ENCODE measurements at places on chromosomes 7 and 10.

- no peak for DNase-seq
These were observed 43.1 kb downstream of the TEX36 start for GRCh38 chr10:125639846-125640245.

- DNase-seq = no peak
These were observed 330.2 kb downstream of the GLRX3 start for GRCh38 chr10:130466271-130466997.

- DNase-seq = no peak
These were observed 33.9 kb upstream of the ZNF107 start for GRCh38 chr7:64632029-64632428.

- DNase-seq = no peak
These were observed 336.8 kb downstream of the GPR37 start for GRCh38 chr7:124428781-124429180.

- no peak for DNase-seq
These were observed 113.4 kb downstream of the ST7 start for GRCh38 chr7:117066668-117067067.

DNA sequence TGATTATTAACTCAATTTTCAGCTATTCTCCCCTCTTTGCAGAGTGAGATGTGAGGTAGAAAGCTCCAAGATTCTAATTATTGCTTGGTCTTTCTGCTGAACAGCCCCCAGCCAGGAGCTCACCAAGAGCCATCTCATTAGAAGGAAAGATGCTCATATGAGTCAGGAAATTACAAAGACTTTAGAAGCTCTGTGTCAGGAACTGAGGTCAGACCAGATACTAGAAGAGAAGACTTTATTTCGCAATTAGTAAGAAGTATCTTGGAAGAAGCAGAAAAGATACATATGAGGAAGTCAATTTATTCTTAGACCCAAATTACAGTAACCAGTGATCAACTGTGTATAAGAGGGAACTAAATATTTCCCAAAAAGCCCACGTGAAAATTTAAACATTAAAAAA is 626.9 kb downstream of the ZWINT start:
- DNase-seq = no peak

- DNase-seq = no peak
These were observed 383.2 kb upstream of the ZMIZ1 start for GRCh38 chr10:78685466-78686103.

DNA sequence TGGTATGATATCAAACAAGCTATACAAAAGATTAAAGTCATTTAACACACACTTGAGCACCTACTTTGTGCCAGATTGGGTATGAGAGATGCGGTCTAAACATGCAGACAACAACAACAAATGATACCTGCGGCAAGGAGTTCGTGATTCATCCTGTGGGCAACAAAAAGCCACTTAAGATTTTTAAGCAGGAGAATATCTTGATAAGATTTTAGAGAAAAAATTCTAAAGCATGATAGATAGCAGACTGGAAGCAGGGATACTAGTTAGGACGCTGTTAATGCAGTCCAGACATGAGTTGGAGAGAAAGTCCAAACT is 1.6 kb upstream of the KBTBD2 start:
- no peak for DNase-seq

- no peak for DNase-seq
These were observed 413.5 kb upstream of the LRRN3 start for GRCh38 chr7:110677405-110677804.

DNA sequence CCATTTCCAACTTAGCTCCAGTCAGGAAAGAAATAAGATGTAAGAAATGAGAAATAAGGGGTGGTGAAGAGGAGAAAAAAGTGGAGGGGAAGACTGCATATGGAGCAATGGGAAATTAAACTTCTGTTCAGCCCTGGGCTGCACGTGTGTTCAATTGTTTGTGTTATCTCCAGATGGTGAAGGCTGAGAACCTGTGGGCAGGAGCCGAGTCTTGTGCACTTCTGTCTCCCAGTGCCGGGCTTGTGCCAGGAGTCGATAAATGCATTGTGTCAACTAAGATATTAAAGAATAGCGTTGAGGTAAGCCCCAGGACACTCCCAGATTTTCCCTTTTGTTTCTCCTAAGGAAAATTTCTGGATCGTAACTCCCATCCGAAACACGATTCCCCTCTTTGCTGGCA is 98.2 kb downstream of the PRLHR start:
- DNase-seq = no peak

- DNase-seq = no peak
These were observed 23.3 kb upstream of the PARD3 start for GRCh38 chr10:34838366-34838900.

DNA sequence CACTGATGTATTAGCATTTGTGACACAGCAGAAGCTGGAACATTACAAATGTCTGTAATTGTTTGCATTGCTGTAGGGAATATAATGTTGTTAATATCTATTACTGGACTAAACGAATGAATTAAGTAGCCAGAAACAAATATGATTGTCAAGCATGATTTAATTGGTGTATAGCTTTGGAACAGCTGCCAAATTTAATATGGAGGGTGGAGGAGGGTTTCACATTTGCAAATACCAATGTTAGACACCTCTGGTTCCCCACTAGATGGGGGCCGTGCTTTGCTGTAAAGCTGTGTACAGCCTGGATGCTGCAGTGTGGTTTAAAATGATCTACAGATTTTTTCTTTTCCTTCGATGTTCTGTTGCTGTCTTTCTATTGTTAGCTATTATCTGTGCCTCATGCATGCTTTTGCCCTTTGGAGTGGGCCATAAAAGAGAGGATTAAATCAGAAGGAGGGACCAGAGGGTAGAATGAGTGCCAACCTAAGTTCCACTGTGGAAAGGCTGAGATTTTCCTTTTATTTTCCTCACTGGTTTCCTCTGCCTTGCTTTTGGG is 23.1 kb downstream of the DNAJB9 start:
- DNase-seq = no peak

GRCh38 chr10:70528741-70529362 is 50.3 kb downstream of the PALD1 start:
- peak; percentile 55 for DNase-seq

GRCh38 chr10:11510736-11511135 is 100.7 kb downstream of the USP6NL start:
- no peak for DNase-seq

- no peak for DNase-seq
These were observed 321.1 kb downstream of the PARD3 start for GRCh38 chr10:34494012-34494411.

- no peak for DNase-seq
These were observed 11.3 kb upstream of the TOMM7 start for GRCh38 chr7:22833957-22834356.

DNA sequence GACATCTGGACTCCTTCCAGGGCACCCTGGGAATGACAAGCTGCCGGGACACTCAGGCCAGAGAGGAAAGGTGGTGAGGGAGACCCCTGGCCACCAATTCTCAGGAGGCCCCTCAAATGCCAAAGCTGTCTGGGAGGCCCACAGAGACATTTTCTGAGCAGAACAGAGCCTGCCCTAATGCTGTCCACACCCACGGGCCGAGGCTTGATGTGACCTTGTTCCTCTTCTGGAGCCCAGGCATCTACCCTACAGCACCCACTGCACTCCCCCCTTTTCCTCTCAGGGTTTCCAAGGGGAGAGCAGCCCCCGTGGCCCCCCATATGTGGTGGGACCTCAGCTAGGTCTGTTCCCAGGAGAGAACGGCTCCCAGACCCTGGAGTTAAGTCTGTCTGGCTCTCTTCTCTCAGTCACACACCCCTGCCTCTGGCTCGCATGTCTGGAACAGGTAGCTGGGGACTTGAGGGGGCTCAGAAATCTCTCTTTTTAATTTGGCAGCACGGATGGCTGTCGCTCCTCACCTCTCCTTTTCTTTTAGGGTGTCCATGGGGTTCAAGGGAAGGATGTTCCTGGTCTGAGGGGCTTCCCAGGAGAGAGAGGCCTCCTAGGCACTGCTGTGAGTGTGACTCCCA is 16.8 kb upstream of the VOPP1 start:
- DNase-seq = no peak

DNA sequence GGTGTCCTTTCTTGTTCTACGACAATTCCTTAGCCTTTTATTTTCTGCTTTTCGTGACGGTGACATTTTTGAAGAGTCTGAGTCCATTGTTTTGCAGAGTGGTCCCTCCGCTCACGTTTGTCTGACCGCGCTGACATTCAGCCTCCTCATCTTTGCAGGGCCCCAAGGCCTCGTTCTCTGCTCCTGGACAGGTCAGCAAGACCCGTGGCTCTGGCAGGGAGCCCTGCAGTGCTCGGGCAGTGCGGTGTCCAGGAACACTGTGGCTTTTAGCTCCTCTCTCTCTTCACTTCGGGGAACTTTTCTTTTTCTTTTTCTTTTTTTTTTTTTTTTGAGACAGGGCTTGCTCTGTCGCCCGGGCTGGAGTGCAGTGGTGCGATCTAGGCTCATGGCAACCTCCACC is 142.5 kb downstream of the DNAJB6 start:
- DNase-seq = no peak

- no peak for DNase-seq
These were observed 4.5 kb upstream of the CAMK2B start for GRCh38 chr7:44329888-44330287.

DNA sequence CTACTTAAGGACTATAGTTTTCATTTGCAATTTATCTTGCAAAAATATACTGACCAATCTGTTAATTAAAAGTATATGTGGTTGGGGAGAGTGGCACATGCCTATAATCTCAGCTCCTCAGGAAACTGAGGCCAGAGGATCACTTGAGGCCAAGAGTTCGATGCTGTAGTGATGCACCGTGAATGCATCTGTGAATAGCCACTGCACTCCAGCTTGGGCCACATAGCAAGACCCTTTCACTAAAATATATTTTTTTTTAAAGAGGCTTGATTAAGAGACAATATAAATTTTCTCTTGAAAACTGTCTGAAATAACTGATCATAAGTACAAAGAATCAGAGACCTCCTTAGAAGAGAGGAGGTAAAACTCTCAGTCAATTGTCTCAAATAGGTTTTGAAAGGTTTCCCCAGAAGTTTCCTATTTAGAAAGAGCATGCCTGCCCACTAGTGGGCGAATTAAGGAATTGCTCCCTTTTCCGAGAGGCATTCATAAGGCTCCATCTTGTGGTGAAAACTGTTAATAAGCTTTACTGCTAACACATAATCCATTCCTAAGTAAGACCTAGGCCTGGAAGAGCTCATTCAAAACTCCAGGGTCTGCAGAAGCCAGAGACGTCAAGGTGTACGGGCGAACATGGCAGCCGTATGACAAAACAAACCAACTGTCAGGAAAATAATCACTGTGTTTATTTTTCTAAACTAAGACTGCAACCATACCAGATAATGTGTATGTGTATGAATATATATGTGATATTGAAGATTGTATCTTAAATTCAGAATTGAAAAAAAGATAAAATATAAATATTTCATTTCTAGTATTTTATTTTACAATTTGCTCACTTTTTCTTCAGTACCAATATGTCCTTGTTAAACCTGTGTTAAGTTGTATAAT is 6.8 kb upstream of the TAS2R40 start:
- peak; percentile 78 for DNase-seq

- no peak for DNase-seq
These were observed 34.0 kb upstream of the DKK1 start for GRCh38 chr10:52280051-52280450.

- no peak for DNase-seq
These were observed 145.9 kb downstream of the PHTF2 start for GRCh38 chr7:77944183-77945182.

- peak; percentile 21 for DNase-seq
These were observed 228.8 kb downstream of the BMPER start for GRCh38 chr7:34133983-34134782.

- DNase-seq = no peak
These were observed 149.2 kb downstream of the PLPP4 start for GRCh38 chr10:120606051-120606764.

- DNase-seq = no peak
These were observed 138.9 kb downstream of the TNS3 start for GRCh38 chr7:47443049-47443448.

- DNase-seq = no peak
These were observed 18.2 kb downstream of the NT5C3A start for GRCh38 chr7:33044401-33044718.

DNA sequence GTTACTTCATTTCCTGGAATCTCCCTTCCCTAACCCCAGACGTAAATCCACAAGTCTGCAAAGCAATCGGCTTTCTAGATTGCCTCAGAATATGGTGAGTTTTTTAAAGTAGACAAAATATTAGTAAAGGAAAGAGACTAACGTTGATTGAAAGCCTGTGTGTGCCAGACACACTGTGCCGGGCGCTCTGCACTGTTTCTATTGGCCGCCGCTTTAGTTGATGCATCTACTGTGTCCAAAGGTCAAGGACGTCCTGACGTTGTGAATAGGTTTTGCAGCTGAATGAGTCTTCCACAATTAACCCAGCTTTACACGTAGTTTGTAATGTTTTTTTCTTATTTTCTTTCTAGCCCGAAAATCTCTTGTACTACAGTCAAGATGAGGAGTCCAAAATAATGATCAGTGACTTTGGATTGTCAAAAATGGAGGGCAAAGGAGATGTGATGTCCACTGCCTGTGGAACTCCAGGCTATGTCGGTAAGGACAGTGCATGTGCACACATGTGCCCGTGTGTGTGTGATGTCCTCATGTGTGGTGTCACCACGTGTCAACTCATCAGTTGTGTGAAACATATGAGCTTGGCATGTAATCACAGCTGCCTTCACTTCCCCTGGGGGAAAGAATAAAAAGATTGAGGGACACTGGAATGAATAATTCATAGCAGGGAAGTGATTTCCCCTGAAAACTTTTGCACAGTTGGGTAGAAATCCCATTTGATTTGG is 232.0 kb downstream of the CCDC3 start:
- no peak for DNase-seq

GRCh38 chr10:5538892-5539651 is 14.3 kb downstream of the CALML3 start:
- no peak for DNase-seq
